ENCODE measurements at places on chromosomes 2 and 18. TPM values are rescaled to one million over a fixed set of nuclear protein-coding genes. Genes with fewer than 3 reads are reported as not detected.
A peak's percentile ranks its signal among the peaks of the same experiment; 100 is the strongest.

DNA sequence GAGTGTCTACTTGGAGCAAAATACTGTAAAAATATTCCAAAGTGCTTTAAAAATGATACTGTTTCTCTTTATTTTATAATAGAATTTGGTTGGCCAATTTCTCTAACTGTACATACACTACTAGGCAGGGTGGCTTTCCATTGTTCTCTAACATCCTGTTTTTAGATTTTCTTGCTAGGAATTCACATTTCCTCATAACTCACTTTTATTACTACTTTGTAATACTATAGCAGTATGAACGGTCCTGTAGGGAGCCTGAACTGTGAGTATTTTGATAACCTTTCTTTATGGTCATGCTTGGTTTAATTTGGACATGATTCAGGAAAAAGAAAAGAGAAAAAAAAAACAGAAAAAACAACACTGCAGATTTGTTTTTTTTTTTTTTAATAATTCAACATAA lies 37.8 kb downstream of the GCG start:
- DNase-seq, result no peak

- no peak for DNase-seq
Measured at GRCh38 chr2:16738361-16739225, 73.0 kb upstream of the CYRIA start.

- no peak for DNase-seq
Measured at GRCh38 chr2:62743506-62743905, 38.0 kb downstream of the EHBP1 start.

GRCh38 chr18:54233228-54233625 lies 8.8 kb upstream of the MBD2 start:
- no peak for DNase-seq

DNA sequence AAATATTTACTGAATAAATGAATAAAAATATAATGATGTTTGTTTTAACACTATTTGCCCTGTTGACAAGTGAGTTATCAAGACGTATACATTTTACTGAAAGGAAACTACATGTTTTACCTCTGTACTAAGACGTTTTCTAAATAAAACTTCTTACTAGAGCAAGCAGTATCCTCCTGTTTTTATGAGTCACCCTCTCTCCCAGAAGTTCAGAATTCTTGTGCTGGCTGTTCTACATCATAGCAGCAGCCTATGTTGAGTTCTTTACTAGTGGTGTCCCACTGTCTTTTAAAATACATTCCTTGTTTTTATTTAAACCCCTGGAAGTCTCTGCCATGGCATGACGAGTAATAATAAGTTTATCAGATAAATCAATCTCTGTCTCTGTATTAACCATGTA lies 297.4 kb downstream of the CALCRL start:
- no peak for DNase-seq

The LYPD6 gene
- 1.4 TPM for total RNA-seq

The ZEB2 gene
- total RNA-seq, result 54.1 TPM

DNA sequence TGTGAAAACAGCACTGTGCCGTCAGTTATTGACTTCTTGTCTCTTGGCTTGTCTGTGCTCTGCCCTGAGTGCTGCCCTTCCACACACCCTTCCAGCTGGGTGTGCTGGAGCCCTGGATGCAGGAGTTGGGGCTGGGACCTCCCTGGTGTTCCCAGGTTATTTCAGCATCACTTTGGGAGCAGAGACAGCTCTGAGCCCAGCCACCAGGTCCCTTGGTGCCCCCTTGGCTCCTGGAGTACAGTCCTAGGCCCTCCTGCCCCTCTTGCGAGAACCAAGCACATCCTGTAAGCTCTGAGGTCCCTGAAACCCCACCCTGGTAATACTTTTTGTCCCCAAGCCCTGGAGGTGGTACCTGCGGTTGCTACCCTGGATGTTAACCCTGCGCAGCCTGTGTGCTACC lies 24.3 kb downstream of the BOK start:
- no peak for DNase-seq

GRCh38 chr2:111094691-111095090 lies 26.0 kb upstream of the BCL2L11 start:
- DNase-seq, result no peak

GRCh38 chr2:67802291-67802690 lies 260.5 kb downstream of the C1D start:
- no peak for DNase-seq

DNA sequence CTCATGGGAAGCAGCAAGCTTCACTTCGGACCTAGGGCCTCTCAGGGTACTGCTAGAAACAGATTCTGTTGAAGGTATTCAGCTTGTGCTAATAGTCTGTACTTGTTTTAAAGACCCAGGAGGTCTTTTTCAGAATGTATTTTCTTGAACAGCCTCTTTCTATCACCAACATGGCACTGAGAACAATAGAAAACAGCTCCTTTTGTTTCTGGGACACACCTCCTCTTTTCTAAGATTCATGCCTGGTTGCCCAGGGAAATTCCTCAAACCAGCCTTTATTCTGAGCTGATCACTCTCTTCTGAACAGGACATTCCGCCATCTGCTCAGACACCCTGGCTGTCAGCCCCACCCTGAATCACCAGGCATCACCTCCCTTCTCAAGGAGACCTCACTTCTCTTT lies 389.6 kb downstream of the TGIF1 start:
- no peak for DNase-seq

GRCh38 chr18:9441061-9441460 lies 34.3 kb upstream of the RALBP1 start:
- DNase-seq, result no peak

GRCh38 chr2:83233326-83233725 lies 1225.8 kb downstream of the SUCLG1 start:
- no peak for DNase-seq

DNA sequence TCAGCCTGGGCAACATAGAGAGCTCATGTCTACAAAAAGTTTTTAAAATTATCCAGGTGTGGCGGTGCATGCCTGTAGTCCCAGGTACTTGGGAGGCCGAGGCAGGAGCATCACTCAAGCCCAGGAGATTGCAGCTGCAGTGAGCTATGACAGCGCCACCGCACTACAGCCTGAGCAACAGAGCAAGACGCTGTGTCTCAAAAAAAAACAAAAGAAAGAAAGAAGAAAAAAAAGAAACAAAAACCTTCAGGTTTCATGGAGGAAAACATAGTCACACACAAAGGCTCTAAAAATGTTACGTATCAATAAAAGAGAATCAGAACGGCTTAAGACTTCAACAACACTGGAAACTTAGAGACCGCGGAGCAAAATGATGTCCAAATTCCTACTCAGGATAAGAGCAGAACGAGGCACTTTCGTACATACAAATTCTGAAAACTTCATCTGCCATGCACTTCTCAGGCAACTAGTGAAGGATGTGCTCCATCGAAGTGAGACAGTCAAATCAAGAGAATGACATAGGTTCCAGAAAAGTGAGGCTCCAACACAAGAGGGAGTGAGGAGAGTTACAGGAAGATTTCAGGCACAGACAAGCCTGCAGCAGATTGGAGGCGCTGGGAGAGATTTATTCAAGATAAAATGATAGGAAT lies 4.4 kb downstream of the HDLBP start:
- no peak for DNase-seq

DNA sequence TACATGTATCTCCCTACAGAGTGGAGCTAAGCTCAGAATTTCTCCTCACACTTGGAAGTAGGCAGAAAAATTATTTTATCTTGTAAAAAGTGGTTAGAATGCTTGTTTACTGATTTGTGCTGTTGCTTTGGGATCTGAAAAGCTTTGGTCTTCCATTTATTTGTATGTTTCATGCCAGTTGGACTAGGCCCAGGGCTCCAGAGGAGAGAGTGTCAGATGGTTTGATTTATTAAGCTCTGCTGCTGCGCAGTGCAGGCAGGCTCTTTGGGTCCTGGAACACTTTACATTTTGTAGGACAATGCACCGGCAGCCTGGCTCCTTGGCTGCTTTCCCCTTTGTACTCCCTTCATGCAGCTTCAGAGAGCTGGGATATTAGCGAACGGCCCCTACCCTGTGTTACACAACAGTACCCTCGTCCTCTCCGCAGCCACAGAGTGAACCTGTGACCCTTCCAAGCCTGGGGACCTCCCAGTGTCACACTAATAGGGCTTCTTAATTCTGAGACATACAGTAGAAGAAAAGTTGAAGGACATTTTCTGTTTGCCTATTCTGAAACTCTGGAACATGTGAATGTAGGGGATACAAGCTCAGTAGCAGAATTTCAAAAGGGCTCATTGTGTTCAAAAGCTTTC lies 56.7 kb upstream of the EML6 start:
- no peak for DNase-seq

DNA sequence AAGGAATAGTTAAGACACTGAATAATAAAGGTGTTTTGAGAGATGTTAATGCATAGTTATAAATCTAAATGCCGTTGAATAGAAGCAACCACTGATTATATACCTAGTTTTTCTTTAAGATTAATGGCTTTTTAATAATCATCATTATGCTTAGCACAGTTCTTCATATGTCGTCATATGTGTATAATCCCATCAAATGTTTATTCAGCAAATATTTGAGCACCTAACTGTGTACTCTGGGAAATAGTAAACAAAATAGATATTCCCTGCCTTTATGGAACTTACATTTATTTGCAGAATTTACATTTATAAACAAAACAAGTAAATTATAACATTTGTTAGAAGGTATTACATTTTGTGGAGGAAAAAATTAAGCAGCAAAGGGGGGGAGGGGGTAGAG lies 9.8 kb downstream of the NUP35 start:
- DNase-seq, result no peak

DNA sequence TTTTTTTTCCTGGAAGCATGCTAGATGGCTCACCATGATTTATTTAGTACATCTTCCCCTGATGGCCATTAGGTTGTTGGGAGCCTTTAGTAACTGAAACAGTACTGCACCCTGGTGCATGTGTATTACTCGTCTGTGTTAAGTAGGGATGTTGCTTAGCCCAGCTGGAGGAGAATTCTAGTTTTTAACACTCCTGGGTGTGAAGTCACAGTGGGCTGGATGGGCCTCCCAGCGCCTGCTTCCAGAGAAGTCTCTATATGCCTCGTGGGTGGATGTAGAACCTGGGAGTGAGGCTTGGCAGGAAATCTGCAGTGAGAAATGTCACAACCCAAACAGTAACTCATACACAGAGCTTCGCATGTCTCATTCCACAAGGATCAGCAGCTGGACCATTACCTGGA lies 28.9 kb upstream of the NT5DC4 start:
- DNase-seq, result no peak

The LOXHD1 gene
- not detected for total RNA-seq

DNA sequence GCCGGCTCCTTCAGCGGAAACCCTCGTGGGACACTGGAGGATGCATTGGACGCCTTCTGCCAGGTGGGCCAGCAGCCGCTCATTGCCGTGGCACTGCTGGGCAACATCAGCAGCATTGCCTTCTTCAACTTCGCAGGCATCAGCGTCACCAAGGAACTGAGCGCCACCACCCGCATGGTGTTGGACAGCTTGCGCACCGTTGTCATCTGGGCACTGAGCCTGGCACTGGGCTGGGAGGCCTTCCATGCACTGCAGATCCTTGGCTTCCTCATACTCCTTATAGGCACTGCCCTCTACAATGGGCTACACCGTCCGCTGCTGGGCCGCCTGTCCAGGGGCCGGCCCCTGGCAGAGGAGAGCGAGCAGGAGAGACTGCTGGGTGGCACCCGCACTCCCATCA lies 7.8 kb upstream of the CENPA start:
- no peak for DNase-seq

GRCh38 chr2:64404743-64405142 lies 49.2 kb upstream of the LGALSL start:
- peak; percentile 83 for DNase-seq

DNA sequence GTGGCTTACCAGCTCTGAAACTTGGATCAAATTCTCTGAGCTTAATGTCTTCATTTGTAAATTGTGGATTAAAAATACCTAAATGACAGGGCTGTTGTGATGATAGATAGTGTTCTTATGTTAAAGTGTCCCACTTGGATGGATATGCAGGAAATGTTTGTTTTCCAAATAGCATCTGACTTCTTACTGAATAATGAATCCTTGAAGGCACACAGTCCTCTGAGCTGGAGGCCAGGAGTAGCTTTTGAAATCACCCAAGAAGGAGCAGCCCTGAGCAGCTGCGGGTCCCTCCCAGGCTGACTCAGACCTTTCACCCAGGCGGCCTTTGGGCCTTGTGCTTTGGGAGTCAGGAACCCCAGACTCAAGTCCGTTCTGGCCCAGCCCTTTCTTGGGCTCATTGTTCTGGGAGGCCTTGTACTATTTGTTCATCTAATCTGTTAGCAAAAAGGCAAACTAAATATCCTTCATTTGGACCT lies 173.0 kb upstream of the GATA6 start:
- no peak for DNase-seq
